ENCODE measurements at places on chromosomes 3 and 15. TPM values are rescaled to one million over a fixed set of nuclear protein-coding genes. Genes with fewer than 3 reads are reported as not detected.

The CHDH gene
- polyA plus RNA-seq, result 0.28 TPM

The TIMP4 gene
- not detected for polyA plus RNA-seq

The SH2D7 gene
- polyA plus RNA-seq, result not detected

- DNase-seq, result no peak
These were observed 242.9 kb downstream of the FHIT start for GRCh38 chr3:61008153-61008997.

Data from mammary epithelial cell (primary cell).